ENCODE measurements at places on chromosomes 13 and 19. TPM values are rescaled to one million over a fixed set of nuclear protein-coding genes. Genes with fewer than 3 reads are reported as not detected.

DNA sequence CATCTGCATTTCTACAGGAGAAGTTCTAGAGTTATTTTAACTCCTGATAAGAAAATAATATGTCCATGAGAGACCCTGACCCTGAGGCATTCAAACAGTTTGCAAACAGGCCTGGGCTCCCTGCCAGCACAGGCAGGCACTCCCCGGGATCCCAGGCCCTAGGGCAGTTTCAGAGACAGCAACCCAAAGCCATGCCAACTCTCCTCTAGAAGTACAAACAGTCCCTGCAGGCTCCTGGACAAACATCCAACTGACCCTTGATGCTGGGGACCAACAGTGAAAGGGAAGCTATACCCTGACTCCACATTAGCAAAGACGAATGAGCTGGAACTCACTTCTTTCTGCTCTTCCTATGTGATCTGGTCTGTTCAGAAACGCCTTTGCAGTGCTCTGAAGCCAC is 44.8 kb downstream of the CCDC70 start:
- no peak overlapping the region for H3K4me3 ChIP-seq
- no peak for DNase-seq
- H3K36me3 ChIP-seq = no peaks in the 10 kb centered on the region
- H3K4me1 ChIP-seq = no peaks in the 10 kb centered on the region
- H3K27ac ChIP-seq = no peak overlapping the region
- H3K27me3 ChIP-seq = peaks cover 13% of the 10 kb centered on the region

The CD209 gene
- not detected for polyA plus RNA-seq

The SOX1 gene
- polyA plus RNA-seq = not detected

GRCh38 chr13:28618230-28618994 is 40.5 kb upstream of the POMP start:
- no peaks in the 10 kb centered on the region for H3K27me3 ChIP-seq
- H3K4me1 ChIP-seq = peaks cover 6% of the 10 kb centered on the region
- no peak overlapping the region for H3K27ac ChIP-seq
- H3K36me3 ChIP-seq = no peaks in the 10 kb centered on the region

GRCh38 chr13:26497968-26498511 is 59.4 kb upstream of the WASF3 start:
- peak; percentile 96 for DNase-seq
- H3K4me1 ChIP-seq = peaks cover 22% of the 10 kb centered on the region
- no peaks in the 10 kb centered on the region for H3K27me3 ChIP-seq
- H3K4me3 ChIP-seq = no peak overlapping the region
- H3K36me3 ChIP-seq = no peaks in the 10 kb centered on the region

DNA sequence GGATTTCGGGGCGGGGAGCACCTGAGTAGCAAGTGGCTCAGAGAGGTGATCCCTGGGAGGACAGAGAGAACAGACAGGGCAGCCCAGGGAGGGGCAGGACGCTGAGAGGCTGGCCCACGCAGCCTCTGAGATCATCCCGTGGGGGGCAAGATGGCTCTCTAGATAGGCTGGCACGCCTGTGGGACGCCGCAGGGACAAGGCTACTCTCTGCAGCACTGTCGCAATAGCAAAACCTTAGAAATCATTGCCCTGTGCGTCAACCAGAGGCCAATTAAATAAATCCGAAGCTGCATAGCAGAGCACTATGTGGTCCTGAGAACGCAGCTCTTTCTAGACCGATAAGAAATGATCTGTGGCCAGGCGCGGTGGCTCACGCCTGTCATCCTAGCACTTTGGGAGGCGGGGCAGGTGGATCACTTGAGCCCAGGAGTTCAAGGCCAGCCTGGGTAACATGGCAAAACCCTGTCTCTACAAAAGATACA is 5.1 kb downstream of the PEX11G start:
- DNase-seq = no peak
- peaks cover 1% of the 10 kb centered on the region for H3K36me3 ChIP-seq
- no peak overlapping the region for H3K27ac ChIP-seq

The ZNF296 gene
- polyA plus RNA-seq = 0.11 TPM

DNA sequence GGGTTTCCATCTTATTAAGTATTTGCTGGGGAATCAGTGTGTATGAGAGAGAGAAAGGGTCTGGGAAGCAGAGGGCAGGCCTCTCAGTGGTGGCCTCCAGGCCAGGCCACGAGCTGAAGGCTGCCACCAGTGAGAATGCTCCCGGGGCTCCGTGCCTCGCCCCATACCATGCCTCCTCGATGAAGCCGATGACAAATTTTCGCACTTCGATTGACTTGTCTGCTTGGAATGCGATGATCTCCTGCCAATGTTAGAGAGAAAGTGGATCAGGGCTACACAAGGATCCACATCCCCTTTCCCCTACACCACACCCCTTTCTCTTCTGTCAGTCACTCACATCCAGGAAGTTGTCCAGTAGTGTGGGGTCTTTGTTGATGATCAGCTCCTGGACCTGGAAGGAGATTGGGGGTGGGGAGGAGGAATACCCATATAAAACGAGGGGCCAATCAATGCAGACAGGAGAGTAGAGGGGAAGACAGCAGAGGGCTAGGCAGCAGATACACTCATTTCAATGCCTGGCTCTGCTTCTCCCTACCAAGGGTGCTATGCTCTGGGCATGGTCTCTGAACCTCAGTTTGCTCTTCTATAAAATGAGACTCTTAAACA is 10.7 kb downstream of the SYMPK start:
- H3K4me3 ChIP-seq = no peak overlapping the region
- peaks cover 56% of the 10 kb centered on the region for H3K36me3 ChIP-seq
- no peaks in the 10 kb centered on the region for H3K4me1 ChIP-seq
- DNase-seq = no peak
- no peak overlapping the region for H3K27ac ChIP-seq
- no peaks in the 10 kb centered on the region for H3K27me3 ChIP-seq

The FFAR1 gene
- not detected for polyA plus RNA-seq

The CACNA1A gene
- 13.2 TPM for polyA plus RNA-seq

- no peaks in the 10 kb centered on the region for H3K36me3 ChIP-seq
- H3K27ac ChIP-seq = no peak overlapping the region
- DNase-seq = no peak
- peaks cover 2% of the 10 kb centered on the region for H3K4me1 ChIP-seq
Observed at GRCh38 chr13:31175847-31176532, 14.3 kb upstream of the HSPH1 start.

DNA sequence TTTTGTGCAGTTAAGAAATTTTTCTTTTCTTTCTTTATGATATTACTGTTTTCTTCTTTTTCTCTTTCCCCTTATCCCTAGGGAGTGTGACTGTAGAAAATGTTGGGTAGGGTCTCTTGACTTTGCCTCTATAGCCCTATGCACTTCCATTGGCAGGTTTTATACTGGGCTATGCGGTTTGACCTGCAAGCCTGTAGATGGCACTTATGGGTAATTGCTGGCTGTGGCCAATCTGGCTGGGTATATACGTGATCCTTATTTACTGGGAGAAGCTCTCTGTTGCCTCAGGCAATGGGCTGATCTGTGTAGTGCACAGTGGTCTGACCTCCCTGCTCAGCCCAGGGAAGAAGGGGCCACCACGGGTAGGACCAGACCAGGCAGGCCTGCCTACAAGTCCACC is 78.8 kb downstream of the RAP2A start:
- H3K27ac ChIP-seq = no peak overlapping the region
- no peaks in the 10 kb centered on the region for H3K36me3 ChIP-seq
- H3K4me1 ChIP-seq = no peaks in the 10 kb centered on the region
- H3K27me3 ChIP-seq = peaks cover 3% of the 10 kb centered on the region

The OR7D2 gene
- not detected for polyA plus RNA-seq

The NLRP8 gene
- polyA plus RNA-seq = not detected

- H3K27ac ChIP-seq = no peak overlapping the region
- no peak for DNase-seq
- H3K27me3 ChIP-seq = no peaks in the 10 kb centered on the region
- no peak overlapping the region for H3K4me3 ChIP-seq
- peaks cover 14% of the 10 kb centered on the region for H3K4me1 ChIP-seq
Observed at GRCh38 chr19:2012941-2013682, 2.4 kb downstream of the BTBD2 start.

DNA sequence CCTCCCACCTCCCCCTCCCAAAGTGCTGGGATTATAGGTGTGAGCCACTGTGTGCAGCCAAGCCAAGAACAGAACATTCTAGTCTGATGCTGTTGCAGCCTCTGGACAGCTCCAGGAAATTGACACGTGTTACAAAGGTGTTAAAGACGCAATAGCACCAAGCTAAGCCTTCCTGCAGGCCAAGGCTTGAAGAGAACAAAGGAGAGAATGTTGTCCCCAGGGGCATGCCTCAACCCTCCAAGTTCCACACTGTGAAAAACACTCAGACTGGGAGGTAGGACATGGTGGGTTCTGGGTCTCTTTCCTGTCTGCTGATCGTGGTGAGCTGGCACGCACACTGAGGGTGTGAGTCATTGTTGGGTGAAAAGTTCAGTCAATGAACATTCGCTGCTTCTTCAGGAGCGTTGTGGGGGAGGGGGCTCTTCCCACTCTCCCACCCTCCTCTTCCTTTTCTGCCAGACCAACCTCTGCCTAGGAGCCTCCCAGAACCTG is 5.3 kb upstream of the PTPRS start:
- no peaks in the 10 kb centered on the region for H3K4me1 ChIP-seq
- no peak overlapping the region for H3K27ac ChIP-seq
- peak; percentile 60 for DNase-seq
- peaks cover 4% of the 10 kb centered on the region for H3K27me3 ChIP-seq

DNA sequence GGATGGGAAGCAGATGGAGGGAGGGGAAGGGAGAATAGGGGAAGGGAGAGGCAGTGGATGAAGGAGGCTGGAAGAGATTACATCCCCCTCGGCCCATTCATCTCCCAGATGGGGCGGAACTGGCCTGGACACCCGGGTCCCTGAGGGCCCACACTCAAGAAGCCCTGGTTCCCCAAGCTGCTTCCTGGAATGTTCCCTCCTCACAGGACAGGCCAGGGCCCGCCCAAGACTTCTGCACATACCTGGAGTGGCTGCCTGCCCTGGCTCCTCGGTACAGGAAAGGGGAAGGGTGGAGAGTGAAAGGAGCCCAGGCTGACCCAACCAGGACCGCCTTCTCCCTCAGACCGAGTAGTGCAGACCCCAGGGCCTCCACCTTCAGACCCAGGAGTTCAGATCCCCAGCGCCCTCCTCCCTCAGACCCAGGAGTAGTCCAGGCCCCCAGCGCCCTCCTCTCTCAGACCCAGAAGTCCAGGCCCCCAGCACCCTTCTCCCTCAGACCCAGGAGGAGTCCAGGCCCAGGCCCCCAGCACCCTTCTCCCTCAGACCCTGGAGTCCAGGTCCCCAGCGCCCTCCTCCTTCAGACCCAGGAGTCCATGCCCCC is 489 bp downstream of the NTF4 start:
- no peak overlapping the region for H3K4me3 ChIP-seq
- H3K36me3 ChIP-seq = no peaks in the 10 kb centered on the region
- H3K27me3 ChIP-seq = peaks cover 41% of the 10 kb centered on the region
- no peak overlapping the region for H3K27ac ChIP-seq
- DNase-seq = no peak
- H3K4me1 ChIP-seq = peaks cover 2% of the 10 kb centered on the region

The C19orf47 gene
- polyA plus RNA-seq = 16.3 TPM

The DMKN gene
- polyA plus RNA-seq = 2.2 TPM

GRCh38 chr13:44313674-44314073 is 60.0 kb upstream of the SERP2 start:
- H3K27me3 ChIP-seq = no peaks in the 10 kb centered on the region
- H3K4me1 ChIP-seq = peaks cover 22% of the 10 kb centered on the region
- peak overlapping the region; percentile 42 for H3K27ac ChIP-seq
- no peaks in the 10 kb centered on the region for H3K36me3 ChIP-seq
- DNase-seq = peak; percentile 91

The KLK3 gene
- not detected for polyA plus RNA-seq

DNA sequence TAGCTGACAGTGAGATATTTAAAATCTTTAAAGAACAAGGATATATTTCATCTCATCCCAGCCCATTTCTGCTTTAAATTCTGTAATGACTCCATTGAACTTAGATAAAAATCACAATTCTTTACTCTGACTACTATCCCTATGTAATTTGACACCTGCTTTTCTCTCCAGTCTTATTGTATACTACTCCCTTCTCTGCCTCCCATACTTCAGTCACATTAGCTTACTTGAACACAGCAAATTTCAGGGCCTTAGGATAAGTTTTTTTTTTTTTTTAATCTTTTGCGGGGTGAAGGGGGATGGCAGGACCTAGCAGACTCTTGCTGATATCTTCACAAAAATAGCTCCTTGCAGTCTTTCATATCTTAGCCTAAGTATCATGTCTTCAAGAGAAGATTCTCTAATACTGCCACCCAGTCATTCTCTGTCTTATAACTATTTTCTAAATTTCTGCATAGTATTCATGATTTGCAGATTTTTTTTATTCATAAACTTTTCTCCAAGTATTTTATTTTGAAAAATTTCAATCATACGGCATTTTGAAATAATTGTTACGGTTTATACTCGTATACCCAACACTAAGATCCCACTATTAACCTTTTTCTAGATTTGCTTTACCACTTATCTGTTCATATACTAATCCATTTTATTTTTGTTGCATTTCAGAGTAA is 151.4 kb downstream of the PCCA start:
- H3K4me1 ChIP-seq = no peaks in the 10 kb centered on the region
- no peak overlapping the region for H3K4me3 ChIP-seq
- DNase-seq = peak; percentile 19
- H3K36me3 ChIP-seq = no peaks in the 10 kb centered on the region
- H3K27me3 ChIP-seq = no peaks in the 10 kb centered on the region
- H3K27ac ChIP-seq = no peak overlapping the region

- H3K27me3 ChIP-seq = no peaks in the 10 kb centered on the region
- H3K27ac ChIP-seq = no peak overlapping the region
- H3K36me3 ChIP-seq = no peaks in the 10 kb centered on the region
- no peak overlapping the region for H3K4me3 ChIP-seq
Observed at GRCh38 chr13:40330950-40331349, 335.5 kb downstream of the FOXO1 start.

The SMIM44 gene
- not detected for polyA plus RNA-seq

DNA sequence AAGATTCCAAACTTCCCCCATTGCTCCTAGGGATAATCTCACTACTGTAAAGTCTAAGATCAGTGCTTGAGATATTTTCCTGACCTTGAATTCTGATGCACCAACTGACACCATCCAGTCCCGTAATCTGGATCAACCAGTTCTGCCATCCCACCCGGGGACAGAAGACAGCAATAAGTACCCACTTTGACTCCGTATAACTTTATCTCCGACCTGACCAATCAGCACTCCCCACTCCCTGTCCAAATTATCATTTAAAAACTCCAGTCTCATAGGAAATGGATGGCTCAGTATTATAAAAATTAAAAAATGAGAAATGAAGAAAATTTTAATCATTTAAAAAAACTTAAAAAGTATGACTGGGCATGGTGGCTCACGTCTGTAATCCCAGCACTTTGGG is 61.4 kb upstream of the ABCC4 start:
- peaks cover 2% of the 10 kb centered on the region for H3K4me1 ChIP-seq
- H3K36me3 ChIP-seq = no peaks in the 10 kb centered on the region
- no peak overlapping the region for H3K27ac ChIP-seq
- 0 out of 2 replicates have a peak, but pooled peaks cover 2% of the 10 kb centered on the region for H3K27me3 ChIP-seq
- H3K4me3 ChIP-seq = no peak overlapping the region

- H3K27me3 ChIP-seq = no peaks in the 10 kb centered on the region
- H3K27ac ChIP-seq = no peak overlapping the region
- peaks cover 8% of the 10 kb centered on the region for H3K4me1 ChIP-seq
- DNase-seq = no peak
- H3K36me3 ChIP-seq = peaks cover 6% of the 10 kb centered on the region
Observed at GRCh38 chr19:13008926-13009787, 13.9 kb downstream of the NFIX start.
